AG20443 (cell line): ENCODE measurements at places on chromosomes 2 and 18.

- no peak for DNase-seq
Observed at GRCh38 chr2:231244382-231245248, 46.2 kb downstream of the ARMC9 start.

- no peak for DNase-seq
Observed at GRCh38 chr2:51720826-51721225, 688.9 kb upstream of the NRXN1 start.

- no peak for DNase-seq
Observed at GRCh38 chr2:68901199-68901514, 30.0 kb upstream of the BMP10 start.

GRCh38 chr2:39127973-39128372, 7.1 kb upstream of the SOS1 start:
- peak; percentile 37 for DNase-seq

GRCh38 chr2:186562209-186562578, 27.7 kb upstream of the ITGAV start:
- DNase-seq, result no peak

GRCh38 chr18:72235422-72235821, 308.7 kb downstream of the CBLN2 start:
- no peak for DNase-seq

- no peak for DNase-seq
Observed at GRCh38 chr2:235573331-235574221, 79.7 kb downstream of the AGAP1 start.

DNA sequence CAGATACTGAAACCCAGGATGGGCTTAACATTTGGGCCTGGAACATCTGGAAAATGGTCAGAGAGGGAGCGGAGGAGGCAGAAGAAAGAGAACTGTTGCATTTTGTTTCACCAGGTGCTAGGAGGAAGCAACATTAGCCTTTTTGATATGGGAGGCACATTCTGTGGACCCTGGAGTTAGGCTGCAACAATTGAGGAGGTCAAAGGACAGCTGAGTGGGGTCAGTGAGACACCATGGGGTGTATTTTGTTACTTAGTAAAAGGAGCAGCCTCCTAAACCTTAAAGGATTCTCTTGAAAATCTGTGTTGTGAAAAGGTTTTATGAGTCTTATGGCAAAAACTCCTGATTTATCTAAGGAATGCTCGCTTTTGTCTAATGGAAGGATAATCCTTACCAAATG, 124.9 kb downstream of the GREB1L start:
- no peak for DNase-seq

- no peak for DNase-seq
Observed at GRCh38 chr2:182824056-182824766, 42.2 kb downstream of the FRZB start.

DNA sequence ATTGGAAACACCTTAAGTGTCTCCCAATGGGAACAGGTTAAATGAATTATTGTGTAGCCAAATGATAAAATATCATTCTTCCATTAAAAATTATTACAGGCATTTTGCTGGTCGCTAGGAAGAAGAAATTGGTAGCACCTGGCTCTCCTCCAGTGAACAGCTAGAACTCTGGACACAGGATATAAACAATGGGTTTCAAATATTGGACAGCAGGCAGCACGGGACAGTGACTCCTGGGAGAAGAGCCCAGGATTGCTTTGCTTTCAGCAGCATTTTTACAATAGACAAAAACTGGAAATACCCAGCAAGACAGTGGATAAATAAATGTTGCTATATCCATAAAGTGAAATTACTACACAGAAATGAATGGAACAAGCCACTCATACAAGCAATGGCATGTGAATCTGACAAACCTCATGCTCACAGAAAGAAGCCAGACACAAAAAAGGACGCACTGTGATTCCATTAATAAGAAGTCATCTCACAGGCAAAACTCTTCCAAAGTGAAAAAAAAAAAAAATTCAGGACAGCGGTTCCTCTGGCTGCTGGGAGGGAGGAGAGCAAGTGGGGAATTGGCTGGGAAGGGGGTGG, 50.5 kb downstream of the LAMA1 start:
- no peak for DNase-seq

- peak; percentile 61 for DNase-seq
Observed at GRCh38 chr18:44789710-44790109, 109.0 kb downstream of the SETBP1 start.

DNA sequence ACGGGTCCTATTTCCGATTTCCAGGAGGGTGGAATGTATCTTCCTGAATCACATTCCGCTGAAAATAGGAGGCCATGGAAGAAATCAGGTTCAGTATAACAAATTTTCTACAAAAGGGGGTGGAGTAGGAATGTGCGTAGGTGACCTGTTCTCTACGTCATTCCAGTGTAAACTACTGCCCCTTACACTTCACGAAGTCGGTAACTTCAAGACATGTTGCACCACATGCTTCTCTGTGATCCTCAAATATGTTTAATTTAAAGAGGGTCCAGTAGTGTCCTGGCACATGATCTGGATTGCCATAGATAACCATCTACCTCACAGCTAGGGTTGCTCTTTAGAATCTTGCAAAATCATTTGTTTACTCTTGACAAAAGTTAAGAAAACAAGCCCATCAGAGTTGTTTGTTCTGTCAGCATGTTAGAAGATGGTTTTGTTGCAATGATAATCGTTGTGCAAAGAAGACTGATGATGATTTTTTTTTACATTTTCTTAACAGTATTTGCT, 7.5 kb upstream of the CPS1 start:
- DNase-seq, result no peak

- DNase-seq, result no peak
Observed at GRCh38 chr2:23283-23682, 23.0 kb downstream of the FAM110C start.

DNA sequence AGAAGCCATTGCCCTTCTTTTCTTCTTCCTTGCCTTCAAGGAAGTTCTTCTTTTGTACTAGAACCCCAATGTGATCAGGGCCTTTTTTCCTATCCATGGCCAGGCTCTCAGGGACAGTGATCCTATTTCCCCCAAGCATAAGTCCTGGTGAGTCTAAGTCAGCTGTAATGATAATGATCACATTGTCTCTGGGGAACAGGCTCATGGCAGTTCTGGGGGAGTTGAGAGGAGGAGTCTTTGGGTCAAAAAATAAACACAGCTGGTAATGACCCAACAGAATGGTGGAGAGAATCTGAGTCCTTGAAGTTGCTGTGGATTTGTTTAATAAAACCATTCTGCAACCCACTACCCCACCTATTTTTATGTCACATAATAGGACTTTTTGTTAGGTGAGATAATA, 96.6 kb downstream of the SOCS6 start:
- DNase-seq, result no peak

DNA sequence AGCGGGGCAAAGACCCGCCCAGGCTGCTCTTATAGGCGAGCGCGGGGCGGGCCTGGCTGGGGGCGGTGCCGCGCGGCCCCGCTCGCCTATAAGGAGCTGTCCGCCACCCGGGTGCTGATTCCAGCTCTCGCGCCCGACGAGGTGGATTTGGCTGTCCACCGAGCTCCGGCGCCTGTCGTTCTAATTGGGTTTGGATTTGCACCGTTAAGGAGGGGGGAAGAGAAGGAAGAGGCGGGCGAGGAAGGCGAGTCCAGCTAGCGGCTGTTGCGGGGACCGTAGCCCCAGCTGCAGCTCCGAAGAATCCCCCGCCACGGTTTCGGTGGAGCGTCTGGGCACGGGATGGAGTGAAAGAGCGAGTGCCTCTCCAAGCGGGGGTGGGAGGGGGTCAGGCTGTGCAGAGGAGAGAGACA, at the start of gene CNTNAP5:
Gene CNTNAP5, plus strand, starts transcription at position 117 of the 410 bp plus-strand sequence. CDS start 364 bp downstream, outside the sequence.
- peak; percentile 73 for DNase-seq

GRCh38 chr2:72015266-72015665, 132.4 kb downstream of the CYP26B1 start:
- no peak for DNase-seq

GRCh38 chr2:96528006-96528699, 8.4 kb upstream of the ARID5A start:
- DNase-seq, result no peak

- no peak for DNase-seq
Observed at GRCh38 chr2:73736378-73736777, 767 bp downstream of the TPRKB start.

DNA sequence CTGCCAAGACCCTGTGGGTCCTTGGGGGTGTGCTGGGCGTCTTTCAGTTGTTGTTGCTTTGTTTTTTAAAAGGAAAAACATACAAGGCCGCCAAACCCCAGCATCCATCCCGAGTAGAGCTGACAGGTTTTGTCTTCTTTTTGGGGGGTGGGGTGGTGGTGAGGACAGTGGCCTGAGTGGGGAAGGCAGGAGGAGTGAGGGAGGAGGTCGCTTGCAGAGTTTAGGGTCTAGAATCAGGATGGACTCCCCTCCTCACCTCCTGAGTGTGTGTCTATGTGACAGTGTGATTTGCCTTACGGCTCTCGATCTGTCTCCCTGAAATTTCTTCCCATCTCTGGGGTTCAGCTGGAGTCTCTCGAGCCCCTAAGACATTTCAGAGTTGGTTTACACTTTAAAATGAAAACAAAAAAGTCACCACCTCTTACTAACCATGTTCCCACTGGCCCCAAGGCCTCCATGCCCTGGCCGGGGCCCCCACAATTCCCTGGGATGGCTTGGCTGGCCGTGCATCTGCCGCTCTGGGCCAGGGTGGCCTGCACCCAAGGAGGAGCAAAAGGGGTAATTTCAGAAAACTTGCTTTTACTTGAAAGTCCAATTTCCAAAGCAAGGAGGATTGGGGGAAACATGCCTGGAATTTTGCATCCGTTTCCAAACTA, 5.0 kb downstream of the SIX3 start:
- DNase-seq, result no peak

DNA sequence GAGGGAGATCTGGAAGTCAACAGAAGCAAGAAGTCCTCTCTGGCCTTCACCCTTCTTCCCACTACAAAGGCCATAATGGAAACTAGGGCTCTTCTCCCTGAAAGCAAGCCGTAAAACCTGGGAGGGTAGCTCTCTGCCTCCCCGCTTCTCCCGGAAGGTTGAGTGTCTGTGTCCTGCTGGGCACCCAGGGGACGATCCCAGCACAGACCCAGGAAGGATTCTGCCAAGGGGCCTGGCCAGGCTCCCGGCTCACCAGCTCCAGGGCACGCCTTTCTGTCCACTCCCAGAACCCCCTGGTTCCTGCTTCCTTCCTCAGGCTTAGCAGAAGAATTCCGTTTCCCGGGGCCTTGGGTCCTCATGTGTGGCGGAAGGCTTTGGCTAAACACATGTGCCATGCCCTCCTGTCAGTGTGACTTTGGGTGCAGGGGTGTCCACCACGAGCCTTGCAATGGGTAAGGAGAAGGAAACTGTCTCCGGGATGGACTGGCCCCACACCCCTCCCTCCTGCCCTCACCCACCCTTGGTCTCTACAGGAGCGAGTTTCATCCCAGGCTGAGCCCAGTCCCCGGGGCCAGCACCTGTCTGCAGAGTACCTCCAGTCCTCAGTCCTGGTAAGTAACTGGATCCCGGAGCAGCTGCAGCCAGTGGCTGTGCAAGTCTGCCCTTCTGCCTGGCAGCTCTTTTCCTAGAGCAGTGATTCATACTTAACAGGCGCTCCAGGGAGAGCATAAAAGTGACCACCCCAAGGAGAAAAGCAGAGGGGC, 135.8 kb downstream of the TPO start:
- no peak for DNase-seq

GRCh38 chr18:56307354-56308170, 330.8 kb downstream of the TXNL1 start:
- no peak for DNase-seq

DNA sequence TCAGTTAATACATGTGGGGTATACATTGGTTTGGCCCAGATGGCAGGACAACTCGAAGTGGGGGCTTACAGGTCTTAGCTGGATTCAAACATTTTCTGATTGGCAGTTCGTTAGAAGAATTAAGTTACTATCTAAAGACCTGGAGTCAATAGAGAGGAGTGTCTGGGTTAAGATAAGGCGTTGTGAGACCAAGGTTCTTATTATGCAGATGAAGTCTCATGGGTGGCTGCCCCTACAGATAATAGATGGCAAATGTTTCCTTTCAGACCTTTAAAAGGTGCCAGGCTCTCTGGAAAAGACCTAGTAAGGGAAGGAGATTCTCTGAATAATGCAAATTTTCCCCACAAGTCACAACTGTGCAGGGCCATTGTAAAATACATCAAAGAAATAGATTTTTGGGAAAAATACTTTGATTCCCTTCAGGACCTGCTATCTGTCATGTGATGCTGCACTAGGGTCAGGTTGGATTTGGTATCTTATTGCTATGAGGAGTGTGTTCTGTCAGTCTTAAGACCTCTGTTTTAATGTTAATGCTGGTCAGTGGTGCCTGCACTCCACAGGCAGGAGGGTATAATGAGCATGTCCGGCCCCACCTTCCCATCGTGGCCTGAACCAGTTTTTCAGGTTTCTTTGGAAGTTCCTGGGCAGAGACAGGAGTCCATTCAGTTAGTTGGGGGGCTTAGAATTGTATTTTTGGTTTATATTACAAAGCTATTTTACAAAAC, 14.3 kb upstream of the MC5R start:
- no peak for DNase-seq

DNA sequence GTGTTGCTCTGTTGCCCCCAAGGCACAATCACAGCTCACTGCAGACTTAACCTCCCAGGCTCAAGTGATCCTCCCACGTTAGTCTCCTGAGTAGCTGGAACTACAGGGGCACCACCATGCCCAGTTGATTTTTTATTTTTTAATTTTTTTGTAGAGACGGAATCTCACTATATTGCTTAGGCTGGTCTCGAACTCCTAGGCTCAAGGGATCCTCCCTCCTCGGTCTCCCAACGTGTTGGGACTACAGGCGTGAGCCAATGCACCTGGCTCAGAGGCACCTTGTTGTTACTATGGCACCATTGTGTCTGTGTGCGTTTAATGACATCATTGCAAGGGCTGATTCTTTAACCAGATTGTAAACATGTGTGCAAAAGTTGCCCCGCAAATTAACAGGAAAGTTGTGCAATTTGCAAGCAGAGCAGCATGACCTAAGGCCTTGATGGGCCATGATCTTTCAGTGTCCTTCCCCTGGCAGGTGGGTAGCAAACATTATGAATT, 22.6 kb downstream of the TCF23 start:
- DNase-seq, result no peak

DNA sequence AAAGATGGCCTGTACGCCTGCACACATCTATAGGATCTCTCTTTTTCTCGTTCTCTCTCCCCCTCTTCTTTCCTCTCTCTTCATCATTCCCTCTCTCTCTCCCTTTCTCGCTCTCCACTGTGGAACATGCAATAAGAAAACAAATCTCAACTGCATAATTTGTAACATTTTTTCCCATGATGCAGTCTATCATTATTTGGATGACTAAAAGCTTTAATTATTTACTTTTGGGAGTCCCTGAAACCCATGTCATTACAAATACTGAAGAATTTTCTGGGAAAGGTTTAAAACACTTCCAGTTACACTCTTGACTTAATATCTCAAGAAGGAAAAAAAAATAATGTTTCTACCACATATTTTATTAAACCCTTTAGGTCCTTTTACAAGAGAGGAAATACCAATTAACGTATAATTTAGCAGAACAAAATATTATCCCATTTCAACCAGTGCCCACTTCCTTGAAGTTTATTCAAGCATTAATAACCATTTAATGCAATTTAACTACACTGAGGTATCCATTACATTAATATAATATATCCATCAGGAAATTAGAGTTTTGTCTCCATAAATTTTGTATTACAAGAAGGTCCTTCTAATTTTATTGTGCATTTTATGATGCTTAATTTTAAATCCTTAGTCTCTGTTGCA, 1615.2 kb upstream of the ACVR2A start:
- no peak for DNase-seq

- DNase-seq, result no peak
Observed at GRCh38 chr2:183229386-183229785, 105.1 kb downstream of the NUP35 start.
